Stimulated activated CD4-positive, alpha-beta T cell treated with anti-CD3 and anti-CD28 coated beads, TNF-alpha, amount 100 ng/mL, for 48 hours (primary cell): ENCODE measurements at places on chromosomes 4 and X.

GRCh38 chr4:8592366-8593263 lies at the start of gene CPZ:
Gene CPZ (plus strand): TSS chr4:8592765. CDS start chr4:8592834, 69 bp downstream.
- DNase-seq, result no peak

DNA sequence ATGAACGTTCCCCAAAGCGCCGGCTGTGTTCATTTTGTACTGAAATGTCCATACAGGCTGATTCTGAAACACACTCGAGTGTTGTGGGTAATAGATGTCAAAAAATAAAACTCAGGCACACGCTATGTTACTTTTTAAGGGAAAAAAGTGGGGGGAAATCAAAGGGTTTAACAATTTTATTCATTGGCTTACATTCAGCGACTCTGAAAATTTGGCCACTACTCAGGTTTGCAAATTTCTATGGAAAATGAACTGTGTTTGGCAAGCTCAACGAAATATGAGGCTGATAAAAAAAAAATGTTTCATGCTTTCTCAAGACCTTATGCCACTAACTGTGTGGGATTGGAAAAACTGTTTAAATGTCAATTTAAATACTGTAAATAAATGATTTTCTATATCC lies 18.5 kb downstream of the AMELX start:
- no peak for DNase-seq

DNA sequence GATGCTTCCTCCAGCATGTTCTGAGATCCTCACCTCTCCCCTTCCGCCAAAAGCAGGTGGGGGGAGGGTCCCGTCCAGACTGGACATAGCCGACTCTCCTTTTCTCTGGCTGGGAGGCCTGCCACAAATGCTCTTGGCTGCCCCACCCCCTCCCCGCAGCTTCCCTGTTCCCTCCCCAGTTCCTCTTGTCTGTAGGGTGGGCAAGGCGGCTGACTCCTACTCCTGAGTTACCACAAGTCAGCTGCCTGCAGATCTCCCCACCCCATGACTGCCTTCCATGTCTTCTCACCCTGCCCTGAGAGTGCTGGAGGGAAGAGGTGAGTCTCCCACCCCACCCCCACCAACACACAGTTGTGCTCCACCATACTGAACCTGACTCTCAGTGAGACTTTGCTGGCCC lies 2.9 kb downstream of the ATP6AP1 start:
- no peak for DNase-seq

DNA sequence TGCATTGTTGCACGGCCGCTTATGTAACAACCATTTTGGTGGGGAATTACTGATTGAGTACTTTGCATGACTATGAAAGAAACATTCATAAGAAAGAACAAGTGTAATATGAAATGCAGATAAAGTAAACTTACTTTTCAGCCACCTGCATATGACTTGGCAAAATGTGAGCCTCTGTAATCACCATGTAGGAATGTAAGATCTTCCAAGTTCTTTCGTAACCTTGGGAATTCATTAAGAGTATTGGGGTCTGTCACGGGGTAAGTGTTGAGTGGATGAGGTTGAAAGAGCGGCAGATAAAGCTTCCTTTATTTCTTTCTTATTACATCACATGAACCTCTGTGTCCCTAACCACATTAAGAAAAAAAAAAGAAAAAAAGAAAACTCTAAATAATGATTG lies 348.5 kb upstream of the NR3C2 start:
- DNase-seq, result no peak

DNA sequence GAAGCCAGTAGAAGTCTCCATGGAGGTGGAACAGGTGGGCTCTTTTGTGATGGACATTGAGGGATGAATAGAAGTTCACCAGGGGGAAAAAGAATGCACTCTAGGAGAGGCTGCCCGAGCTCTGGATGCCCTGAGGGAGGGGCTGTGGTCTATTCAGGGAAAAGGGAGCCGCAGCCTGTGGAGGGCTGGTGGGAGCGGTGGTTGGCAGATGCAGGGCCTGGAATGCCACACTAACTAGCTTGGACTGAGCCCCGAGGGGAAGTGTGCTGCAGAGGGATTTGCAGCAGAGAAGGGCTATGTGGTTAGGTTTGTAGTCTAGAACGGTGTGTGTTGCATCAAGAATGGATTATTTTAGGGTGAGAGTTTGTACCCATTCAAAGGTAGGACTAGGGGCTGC lies 29.5 kb upstream of the PSAPL1 start:
- no peak for DNase-seq

- DNase-seq, result no peak
Observed at GRCh38 chr4:73681776-73682175, 58.6 kb upstream of the CXCL8 start.

DNA sequence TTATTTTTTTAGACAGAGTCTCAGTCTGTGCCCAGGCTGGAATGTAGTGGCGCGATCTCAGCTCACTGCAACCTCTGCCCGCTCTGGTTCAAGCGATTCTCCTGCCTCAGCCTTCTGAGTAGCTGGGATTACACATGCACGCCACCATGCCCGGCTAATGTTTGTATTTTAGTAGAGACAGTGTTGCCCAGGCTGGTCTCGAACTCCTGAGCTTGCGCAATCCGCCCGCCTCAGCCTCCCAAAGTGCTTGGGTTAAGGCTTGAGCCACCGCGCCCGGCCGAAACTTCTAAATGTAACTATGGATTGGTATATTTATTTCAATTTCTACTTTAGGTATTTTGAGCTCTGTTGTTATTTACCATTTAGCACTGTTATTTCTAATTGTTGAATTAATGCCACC lies 79.4 kb downstream of the FAM193A start:
- DNase-seq, result no peak

DNA sequence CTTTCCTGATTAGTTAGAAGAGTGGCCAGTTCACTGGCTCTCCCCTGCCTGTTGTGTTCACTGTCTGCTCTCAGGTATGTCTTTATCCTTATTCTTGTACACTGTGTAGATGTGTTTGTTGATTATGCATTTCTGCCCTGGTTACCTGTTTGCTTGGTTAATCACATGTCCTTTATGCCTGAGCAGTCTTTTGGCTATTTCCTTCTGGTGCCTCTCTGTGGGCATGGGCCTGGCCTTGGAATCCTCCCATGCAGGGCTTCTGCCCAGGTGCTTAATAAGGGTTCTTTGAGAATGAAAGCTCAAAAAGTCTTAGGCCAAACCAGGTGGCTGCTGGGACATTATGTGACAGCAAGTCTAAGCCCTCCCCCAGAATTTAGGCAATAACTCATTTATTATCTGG lies 26.5 kb downstream of the OTUD6A start:
- DNase-seq, result no peak

GRCh38 chr4:2617955-2618354 lies 81.5 kb downstream of the FAM193A start:
- no peak for DNase-seq

GRCh38 chr4:106367072-106367471 lies 1.5 kb downstream of the GIMD1 start:
- DNase-seq, result no peak

GRCh38 chrX:13078739-13079444 lies 34.5 kb upstream of the FAM9C start:
- DNase-seq, result no peak

GRCh38 chr4:121696170-121696580 lies 605 bp downstream of the ANXA5 start:
- no peak for DNase-seq

DNA sequence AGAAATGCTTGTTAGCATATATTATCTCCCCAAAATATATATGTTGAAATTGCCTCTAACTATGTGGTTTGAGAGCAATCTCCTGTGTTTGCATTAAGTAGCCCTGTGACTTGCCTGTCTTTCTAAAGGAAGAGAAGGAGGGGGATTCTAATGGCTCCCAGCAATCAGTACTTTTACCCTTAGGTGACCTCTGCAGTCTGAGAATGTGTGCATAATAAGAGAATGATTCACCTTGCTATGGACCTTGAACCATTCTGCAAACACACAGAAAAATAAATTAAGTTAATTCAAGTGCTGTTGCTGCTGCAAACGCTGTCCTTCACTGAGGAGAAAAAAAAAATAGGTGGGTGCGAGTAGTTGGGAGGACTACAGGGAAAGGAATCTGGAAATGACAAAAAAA lies 322.2 kb downstream of the IQCM start:
- no peak for DNase-seq

DNA sequence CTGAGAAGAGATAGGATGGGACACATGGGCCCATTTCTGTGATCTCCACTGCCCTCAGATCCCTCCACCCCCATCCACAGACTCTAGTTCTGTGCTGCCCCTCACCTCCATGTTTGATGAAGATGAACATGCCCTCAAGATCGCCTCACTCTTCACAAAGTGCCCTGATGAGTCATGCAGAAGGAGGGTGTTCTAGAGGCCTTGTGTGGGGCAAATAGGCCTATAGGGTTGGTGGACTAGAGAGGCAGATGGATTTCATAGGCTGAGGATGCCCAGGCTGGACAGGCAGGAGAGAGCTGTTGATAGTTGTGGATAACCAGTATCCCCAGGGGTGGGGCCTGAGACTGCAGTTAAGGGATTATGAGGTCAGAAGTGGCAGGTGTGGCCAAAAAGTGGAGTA lies at the start of gene CXorf65:
Gene CXorf65, minus strand, starts transcription at position 314 of the 400 bp plus-strand sequence. Its CDS starts 184 bp downstream, at position 130.
- no peak for DNase-seq

- peak; percentile 29 for DNase-seq
Observed at GRCh38 chr4:37970702-37971101, 10.5 kb downstream of the PTTG2 start.
